ENCODE measurements at places on chromosomes 4 and X.

GRCh38 chr4:43014256-43014655, 121.7 kb downstream of the GRXCR1 start:
- no peak for DNase-seq

GRCh38 chr4:40621592-40622512, 7.8 kb downstream of the RBM47 start:
- no peak for DNase-seq

- peak; percentile 42 for DNase-seq
These were observed 605 bp upstream of the FAT1 start for GRCh38 chr4:186724058-186724863.

DNA sequence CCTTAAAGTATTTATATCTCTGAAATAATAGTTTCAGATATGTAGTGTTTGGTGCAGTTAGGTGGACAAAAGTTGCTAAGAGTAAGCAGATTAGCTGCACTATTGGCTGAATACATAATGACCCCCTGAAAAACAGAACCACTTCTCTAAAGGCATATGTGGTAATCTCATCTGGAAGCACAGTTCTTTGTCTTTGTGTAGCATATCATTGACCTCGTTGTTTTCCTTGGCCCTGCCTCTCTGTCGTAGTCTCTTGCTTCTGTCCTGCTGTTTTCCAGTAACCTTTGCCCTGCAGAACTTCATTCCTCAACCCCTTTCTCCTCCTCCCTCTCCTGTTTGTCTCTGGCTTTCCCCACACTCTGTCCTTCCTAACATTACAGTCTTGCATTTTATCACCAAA, 41.4 kb downstream of the JADE3 start:
- DNase-seq: peak; percentile 12

- no peak for DNase-seq
These were observed 163.5 kb downstream of the MGST2 start for GRCh38 chr4:139828966-139829664.

DNA sequence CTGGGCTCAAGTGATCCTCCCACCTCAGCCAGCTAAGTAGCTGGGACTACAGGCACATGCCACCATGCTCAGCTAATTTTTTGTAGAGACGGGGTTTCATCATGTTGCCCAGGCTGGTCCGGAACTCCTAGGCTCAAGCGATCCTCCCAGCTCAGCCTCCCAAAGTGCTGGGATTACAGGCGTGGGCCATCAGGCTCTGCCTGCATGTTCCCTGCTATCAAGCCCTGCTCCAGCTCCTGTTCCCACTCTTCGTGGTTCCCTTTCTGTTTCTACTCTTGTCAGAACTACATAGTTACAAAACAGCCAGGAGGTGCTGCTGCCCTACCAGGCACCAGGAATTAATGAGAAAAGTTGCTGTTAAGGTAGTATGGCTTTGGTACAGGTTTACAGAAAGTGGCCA, 8.7 kb downstream of the TIMP1 start:
- no peak for DNase-seq

- no peak for DNase-seq
These were observed 65.3 kb upstream of the DCLK2 start for GRCh38 chr4:150012851-150013360.

GRCh38 chr4:135921081-135921480, 1611.2 kb downstream of the PCDH18 start:
- DNase-seq: no peak

GRCh38 chrX:40625294-40625693, 2.1 kb downstream of the MPC1L start:
- no peak for DNase-seq

DNA sequence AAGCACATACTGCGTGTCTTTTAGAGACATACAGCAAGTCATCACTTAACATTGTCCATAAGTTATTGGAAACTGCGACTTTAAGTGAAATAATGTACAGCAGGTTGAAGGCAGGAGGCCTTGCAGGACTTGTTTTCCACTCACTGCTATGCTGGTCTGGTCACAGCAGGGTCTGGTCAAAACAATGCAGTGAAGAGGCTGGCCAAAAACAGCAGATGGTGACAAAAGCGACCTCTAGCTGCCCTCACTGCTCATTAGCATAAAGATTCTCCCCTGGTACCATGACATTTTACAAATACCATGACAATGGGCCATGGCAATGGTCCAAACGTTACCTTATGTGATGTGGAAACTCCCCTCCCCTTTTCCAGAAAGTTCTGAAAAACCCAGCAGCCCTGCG, 1283.6 kb downstream of the FSTL5 start:
- no peak for DNase-seq

- no peak for DNase-seq
These were observed 186.9 kb downstream of the LRBA start for GRCh38 chr4:150828159-150828558.

- no peak for DNase-seq
These were observed 4.1 kb upstream of the IL9R start for GRCh38 chrX:155993421-155993820.

DNA sequence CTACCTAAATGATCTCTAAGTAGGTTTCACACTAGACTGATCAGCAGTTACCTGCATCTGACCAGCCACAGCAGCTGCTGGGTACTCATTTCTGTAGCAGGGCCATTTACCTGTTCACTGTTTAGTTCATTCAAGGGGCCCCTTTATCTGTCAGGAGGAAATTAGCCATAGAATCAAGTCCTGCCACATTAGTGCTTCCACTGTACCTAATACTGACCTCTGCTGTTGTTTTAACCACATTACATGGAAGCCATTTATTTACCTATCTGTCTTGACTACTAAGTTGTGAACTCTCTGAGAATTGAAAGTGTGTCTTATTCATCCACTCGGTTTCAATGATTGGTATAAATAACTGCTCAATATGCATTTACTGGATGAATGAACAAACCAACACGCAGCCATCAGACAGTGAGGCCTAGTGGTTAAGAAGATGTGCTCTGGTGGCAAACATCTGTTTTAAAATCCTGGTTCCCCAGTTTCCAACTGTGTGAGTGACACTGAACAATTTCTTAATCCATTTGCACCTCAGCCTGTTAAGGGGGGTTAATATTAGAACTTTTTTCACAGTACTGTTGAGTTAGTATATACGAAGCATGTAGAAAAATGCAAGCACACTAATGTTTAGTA, 30.0 kb upstream of the ANXA5 start:
- peak; percentile 19 for DNase-seq

GRCh38 chr4:3196670-3197359, 52.1 kb upstream of the MSANTD1 start:
- DNase-seq: no peak

- DNase-seq: no peak
These were observed 12.0 kb upstream of the TMEM154 start for GRCh38 chr4:152691761-152692160.

DNA sequence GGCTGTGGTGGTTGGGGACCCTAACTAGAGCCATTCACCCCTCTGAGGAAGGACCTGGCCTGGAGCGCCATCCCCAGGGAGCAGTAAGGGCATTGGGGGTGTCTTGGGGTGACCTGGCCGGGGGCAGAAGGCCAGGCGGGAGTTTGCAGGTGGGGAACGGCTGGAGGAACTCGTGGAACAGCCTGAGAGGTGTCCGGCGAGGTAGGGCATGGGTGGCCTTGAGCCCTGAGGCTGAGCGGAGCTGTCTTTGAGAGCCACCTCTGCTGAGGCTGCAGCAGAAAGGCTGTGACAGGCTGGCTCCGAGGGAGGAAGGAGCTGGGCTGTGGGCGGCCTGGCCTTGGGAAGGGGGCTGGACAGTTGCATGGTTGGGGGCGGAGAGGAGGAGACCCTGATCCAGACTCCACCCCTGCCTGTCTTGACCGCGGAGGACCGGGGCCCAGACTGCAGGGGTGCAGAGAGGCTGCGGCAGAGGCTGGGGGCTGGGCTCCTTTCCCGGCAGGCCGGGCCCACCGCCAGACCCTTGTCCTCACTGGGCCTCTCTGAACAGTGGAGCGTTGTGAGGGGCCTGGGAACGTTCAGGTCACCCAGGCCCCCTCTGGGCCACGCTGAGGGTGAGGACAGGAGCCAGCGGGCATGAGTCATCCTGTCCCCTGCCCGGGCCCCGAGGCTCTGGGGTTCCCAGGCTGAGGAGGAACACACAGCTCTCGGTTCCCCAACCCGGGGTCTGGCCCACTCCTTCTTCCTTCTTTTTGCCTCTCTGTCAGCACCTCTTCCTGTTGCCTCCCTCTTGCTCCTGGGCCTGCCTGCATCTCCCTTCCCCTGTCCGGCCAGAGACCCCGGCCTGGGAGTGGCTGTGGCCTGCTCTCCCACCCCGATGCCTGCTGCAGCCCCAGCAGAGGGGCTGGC, 8.1 kb downstream of the SH3BP2 start:
- peak; percentile 82 for DNase-seq

DNA sequence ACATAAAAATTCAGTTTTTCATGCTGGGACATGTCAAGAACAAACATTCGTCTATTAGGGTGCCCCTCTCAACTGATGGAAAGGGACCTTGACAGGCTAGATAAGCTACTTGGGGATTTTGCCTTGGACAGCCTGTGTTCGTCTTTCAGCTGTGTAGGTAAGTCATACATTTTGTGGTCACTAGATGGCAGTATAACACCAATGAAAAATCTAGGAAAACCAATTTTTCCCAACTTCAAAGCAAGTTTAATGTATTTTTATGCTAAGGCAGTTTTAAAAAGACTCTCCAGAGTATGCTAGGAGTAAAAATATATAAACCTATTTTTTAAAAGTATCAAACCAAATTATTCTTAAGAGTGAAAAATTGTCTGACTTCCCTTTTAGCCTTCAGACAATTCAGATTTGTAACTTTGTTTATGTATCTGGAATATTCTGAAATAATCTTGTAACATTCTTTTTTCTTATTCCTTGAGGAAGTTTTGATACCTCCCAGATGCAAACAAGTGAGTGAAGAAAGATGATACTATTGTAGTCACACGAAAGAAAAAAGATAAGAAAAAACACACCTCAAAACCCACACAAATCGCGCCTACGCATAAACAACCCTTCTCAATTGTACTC, 158.3 kb downstream of the CPE start:
- DNase-seq: peak; percentile 29

- DNase-seq: no peak
These were observed 161.7 kb downstream of the EMCN start for GRCh38 chr4:100356172-100356571.

DNA sequence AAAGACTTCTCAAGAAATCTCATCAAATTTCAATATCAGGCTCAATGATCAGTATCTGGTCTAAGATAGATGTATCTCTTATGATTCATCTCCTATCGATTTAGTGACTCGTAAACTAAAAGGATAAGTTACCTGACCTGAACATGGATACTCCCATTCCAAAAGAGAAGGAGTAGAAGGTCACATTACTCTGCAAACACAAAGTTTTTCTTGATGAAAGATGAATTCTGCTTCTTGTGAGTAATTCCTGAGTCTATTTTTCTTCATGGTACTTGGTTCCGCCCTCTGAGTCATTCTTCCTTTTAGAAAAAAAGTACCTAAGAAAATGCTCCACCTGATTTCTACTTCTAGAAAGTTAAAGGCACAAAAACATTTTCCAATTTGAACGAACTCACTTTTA, 223.1 kb upstream of the SLIT2 start:
- DNase-seq: no peak

- peak; percentile 55 for DNase-seq
These were observed at the start of gene NSG1 for GRCh38 chr4:4386736-4387392. Gene NSG1, plus strand, starts transcription at chr4:4387102. Its CDS starts 528 bp downstream, at chr4:4387630.

DNA sequence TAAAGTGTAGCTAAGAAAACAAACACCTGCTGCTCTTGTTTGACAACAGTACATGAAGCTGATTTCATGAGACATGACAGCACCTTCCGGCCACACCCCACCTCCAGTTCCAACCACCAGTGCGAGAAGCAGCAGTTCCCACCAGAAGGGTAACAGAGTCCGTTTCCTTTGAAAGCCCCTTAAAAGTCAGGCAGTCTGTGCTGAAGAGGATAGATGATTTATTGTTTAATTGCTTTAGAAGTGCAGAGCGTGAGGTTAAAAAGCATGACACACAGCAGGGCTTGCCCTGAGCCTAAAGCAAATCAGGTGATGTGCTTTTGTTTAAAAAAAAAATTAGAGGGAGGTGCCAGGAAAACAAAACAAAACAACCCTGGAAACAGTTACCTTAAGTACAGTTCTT, 82.6 kb downstream of the HADH start:
- DNase-seq: no peak

DNA sequence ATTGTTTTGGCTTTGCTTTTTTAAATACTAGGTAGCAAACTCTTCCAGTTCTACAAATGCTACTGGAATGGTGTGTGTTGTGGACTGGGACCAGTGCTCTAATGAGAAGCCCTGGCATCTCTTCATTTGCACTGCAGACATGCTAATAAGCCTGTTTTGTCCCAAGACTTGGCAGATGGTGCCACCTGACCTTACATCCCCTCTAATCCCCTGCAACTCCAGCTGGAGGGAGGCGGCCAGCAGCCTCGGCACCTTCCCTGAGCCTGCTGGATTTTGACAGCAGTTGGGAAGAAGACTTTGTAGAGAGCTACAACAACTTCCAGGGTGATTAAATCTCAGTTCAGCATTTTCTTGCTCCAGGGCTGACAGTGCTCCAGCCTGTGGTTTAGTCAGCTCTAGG, 200.0 kb downstream of the DCLK2 start:
- DNase-seq: no peak

- DNase-seq: no peak
These were observed 37.0 kb downstream of the TNIP3 start for GRCh38 chr4:121127100-121127499.

DNA sequence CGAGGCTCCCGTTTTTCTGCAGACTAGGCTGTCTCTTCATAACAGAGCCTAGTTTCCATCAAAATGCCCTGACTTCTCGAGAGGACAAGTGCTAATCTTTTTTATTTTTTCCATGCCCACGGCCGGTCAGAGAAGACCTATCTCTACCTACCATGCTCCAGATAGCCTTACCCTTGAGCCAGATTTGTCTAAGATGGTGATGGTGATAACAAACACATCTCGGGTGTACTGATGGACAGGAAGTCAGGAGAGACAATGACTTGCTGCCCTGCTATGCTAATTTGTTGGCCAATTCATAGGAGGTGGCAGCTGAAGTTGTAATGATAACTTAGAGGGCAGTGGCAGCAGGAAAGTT, 42.2 kb upstream of the NKRF start:
- DNase-seq: no peak

- peak; percentile 92 for DNase-seq
These were observed 126.5 kb downstream of the KIT start for GRCh38 chr4:54784161-54784671.

- no peak for DNase-seq
These were observed 65.9 kb downstream of the WWC2 start for GRCh38 chr4:183164963-183165362.

GRCh38 chrX:19772096-19772821, 115.1 kb downstream of the SH3KBP1 start:
- no peak for DNase-seq

DNA sequence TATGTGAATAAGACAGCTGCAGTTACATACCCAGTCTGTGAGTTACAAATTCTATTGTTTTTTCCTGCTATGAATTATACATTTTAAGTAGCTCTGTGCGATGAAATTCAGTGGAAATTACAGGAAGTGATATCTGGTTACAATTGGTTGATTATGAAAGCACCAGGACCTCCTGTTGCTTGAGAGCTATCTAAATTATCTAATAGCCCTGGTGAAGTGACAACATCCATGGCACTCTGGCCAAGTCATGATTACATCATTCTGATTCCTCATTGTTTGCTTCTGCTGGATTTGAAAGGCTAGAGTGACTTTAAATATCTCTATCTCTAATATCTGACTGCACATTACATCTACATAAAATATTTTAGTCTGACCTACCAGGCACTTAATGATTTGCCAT, 515.0 kb downstream of the CFAP47 start:
- DNase-seq: no peak

GRCh38 chrX:1717373-1717772, 102.5 kb downstream of the ASMT start:
- DNase-seq: no peak
